ENCODE measurements at places on chromosomes 12 and 14.

DNA sequence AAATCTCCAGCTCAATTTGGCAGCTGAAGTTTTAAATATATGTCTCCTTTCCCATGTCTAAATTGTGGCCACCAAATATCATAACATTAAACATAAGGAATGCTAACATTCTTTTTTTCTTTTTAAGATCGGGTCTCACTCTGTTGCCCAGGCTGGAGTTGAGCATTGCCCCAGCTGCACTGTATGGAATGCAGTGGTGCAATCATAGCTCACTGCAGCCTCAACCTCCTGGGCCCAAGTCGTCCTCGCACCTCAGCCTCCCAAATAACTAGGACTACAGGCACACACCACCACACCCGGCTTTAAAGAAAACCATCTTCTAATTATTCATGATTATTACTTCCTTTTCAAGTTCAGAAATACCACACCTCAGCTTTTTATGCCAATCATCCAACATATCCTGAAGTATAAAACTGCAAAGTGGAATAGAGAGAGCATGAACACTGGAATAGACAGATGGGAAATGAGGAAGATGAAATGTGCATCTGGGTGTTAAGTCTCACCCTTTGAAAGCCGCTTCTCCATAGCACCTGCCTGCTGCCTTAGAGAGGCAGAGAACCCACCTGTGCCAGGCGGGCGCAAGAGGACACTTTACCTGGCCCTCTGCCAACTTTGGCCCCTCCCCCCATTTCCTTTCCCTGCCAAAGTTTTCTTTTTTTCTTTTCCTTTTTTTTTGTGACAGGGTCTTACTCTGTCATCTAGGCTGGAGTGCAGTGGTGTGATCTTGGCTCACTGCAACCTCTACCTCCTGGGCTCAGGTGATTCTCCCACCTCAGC lies 2.8 kb upstream of the EML1 start:
- no peak overlapping the region for H3K4me3 ChIP-seq
- H3K27me3 ChIP-seq: no peaks in the 10 kb centered on the region
- H3K4me1 ChIP-seq: peaks cover 4% of the 10 kb centered on the region
- DNase-seq: no peak

GRCh38 chr12:9334041-9334692 lies 126.0 kb upstream of the PZP start:
- no peaks in the 10 kb centered on the region for H3K4me1 ChIP-seq
- H3K4me3 ChIP-seq: no peak overlapping the region
- H3K36me3 ChIP-seq: no peaks in the 10 kb centered on the region
- no peaks in the 10 kb centered on the region for H3K27me3 ChIP-seq
- H3K27ac ChIP-seq: no peak overlapping the region

DNA sequence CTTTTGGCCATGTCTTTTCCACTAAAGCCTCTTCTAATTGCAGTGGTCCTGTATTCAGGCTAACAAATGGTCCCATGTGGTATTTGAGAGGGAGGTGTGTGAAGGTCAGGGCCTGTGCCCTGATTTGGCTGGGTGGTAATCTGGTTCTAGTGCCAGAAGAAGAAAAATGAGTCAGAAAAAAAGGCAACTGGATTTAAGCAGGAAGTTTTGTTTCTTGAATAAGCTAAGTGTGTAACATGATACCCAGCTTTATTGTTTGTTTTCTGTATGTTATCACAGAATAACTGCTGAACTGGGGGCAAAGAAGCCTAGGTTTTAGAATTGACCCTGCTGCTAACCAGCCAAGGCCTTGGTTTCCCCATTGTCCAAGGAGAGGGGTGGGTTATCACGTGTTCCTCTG lies 134.0 kb downstream of the ANO6 start:
- no peaks in the 10 kb centered on the region for H3K36me3 ChIP-seq
- H3K4me3 ChIP-seq: no peak overlapping the region
- H3K27ac ChIP-seq: no peak overlapping the region
- no peak for DNase-seq

- H3K27ac ChIP-seq: peak overlapping the region; percentile 96
- no peaks in the 10 kb centered on the region for H3K36me3 ChIP-seq
- peaks cover 73% of the 10 kb centered on the region for H3K4me1 ChIP-seq
- H3K27me3 ChIP-seq: no peaks in the 10 kb centered on the region
- DNase-seq: peak; percentile 68
Measured at GRCh38 chr14:105061428-105062047, 3.7 kb downstream of the GPR132 start.

Data from naive thymus-derived CD4-positive, alpha-beta T cell (primary cell).